ENCODE measurements at places on chromosomes 12 and 14. TPM values are rescaled to one million over a fixed set of nuclear protein-coding genes. Genes with fewer than 3 reads are reported as not detected.

Gene ALKBH2
- 28.6 TPM for total RNA-seq

Gene SPTB
- total RNA-seq, result 0.07 TPM

Gene PTPRR
- total RNA-seq, result not detected

Gene FAM181A
- not detected for total RNA-seq

GRCh38 chr12:16763901-16764300, 157.9 kb upstream of the LMO3 start:
- no peak overlapping the region for H3K27ac ChIP-seq
- DNase-seq, result no peak
- H3K36me3 ChIP-seq, result no peaks in the 10 kb centered on the region
- H3K27me3 ChIP-seq, result no peaks in the 10 kb centered on the region

DNA sequence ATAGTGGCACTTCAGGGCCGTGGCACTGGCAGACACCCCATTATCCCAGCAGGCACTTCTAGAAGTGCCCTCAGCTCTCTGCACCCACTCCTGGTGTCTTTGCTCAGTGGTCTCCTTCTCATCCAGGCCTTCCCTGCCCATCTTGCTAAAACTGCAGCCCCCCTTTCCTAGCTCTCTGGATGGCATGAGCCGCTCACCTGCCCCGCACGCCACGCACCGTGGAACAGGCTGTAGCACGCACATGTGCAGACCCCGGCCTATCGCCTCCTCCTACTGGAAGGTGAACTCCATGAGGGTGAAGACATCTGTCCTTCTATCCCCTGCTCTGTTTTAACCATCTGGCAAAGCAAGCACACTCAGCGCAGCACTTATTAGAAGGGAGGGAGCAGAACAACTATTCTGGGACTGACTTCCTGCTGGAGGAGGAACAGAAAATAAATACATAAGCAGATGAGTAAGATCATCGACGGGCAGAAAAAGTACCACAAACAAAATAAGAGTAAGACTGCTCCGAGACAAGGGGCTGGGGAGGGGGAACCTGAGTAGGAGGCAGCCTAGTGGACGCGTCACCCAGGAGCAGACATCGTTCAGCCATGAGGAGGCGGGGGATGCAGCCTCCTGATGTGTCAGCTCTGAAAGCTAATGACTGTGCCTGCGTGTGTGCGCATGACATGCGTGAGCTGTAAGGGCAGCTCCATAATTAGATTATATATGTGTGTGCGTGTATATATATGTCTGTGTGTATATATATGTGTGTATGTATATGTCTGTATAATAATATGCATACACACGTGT, 7.8 kb upstream of the FZD10 start:
- H3K27ac ChIP-seq, result no peak overlapping the region
- H3K4me1 ChIP-seq, result no peaks in the 10 kb centered on the region
- no peak overlapping the region for H3K4me3 ChIP-seq
- peaks cover 17% of the 10 kb centered on the region for H3K27me3 ChIP-seq

GRCh38 chr14:38056270-38056669, 151.4 kb upstream of the SSTR1 start:
- no peak overlapping the region for H3K4me3 ChIP-seq
- no peaks in the 10 kb centered on the region for H3K36me3 ChIP-seq
- no peak for DNase-seq
- no peaks in the 10 kb centered on the region for H3K27me3 ChIP-seq
- H3K27ac ChIP-seq, result no peak overlapping the region

DNA sequence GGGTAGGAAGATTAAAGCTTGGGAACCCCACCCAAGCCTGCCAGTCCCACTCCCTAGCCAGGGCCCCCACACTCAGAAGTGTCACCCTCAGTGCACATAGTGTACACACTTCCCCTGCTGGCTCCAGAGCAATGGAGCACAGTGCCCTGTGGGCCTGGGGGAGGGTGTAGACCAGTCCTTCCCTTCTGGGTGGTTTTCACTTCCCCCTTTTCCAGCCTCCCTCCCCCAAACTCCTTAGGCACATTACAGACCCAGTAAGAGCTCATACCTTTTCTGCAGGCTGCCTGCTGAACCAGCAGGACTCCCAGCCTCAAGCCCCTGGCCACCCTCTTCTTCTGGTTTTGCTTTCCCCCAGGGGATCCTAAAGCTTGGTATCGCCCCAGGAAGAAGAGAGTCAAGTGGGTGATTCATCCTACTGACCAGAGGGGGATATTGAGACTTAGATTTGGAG, at the start of gene ZNF385A:
TSS of gene ZNF385A (minus strand) at position 143 of the 451 bp plus-strand sequence. CDS start 219 bp downstream, outside the sequence.
- H3K27ac ChIP-seq, result no peak within 1 kb of the TSS
- no peaks in the 10 kb centered on the region for H3K27me3 ChIP-seq
- no peaks in the 10 kb centered on the region for H3K36me3 ChIP-seq
- no peak within 1 kb of the TSS for H3K4me3 ChIP-seq
- no peak for DNase-seq

- DNase-seq, result no peak
- H3K27me3 ChIP-seq, result no peaks in the 10 kb centered on the region
- no peak overlapping the region for H3K27ac ChIP-seq
- H3K4me3 ChIP-seq, result peak overlapping the region; percentile 1
Measured at GRCh38 chr14:80809663-80810062, 131.9 kb downstream of the CEP128 start.

GRCh38 chr14:52313462-52313861, 650 bp upstream of the PTGER2 start:
- DNase-seq, result no peak
- peak overlapping the region; percentile 100 for H3K4me3 ChIP-seq
- H3K27ac ChIP-seq, result peak overlapping the region; percentile 98

DNA sequence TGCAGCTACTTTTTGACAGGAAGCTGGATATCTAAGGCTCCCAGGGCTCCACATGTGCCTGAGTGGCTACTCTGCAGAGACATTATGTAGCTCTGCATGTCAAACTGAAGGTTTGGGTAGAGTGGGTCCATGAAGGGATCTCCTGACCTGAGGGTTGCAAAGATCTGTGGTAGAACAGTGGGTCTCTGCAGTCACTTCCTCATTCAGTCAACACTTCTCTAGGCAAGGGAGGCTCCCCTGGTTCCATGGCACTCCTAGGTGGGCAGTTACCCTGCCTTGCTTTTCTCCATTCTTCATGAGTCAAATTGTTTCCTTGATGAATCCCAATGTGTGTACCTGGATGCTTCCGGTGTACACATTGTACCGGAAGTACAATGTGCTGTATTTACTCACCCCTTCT, 57.4 kb downstream of the CMAS start:
- H3K27ac ChIP-seq, result no peak overlapping the region
- peaks cover 4% of the 10 kb centered on the region for H3K27me3 ChIP-seq

DNA sequence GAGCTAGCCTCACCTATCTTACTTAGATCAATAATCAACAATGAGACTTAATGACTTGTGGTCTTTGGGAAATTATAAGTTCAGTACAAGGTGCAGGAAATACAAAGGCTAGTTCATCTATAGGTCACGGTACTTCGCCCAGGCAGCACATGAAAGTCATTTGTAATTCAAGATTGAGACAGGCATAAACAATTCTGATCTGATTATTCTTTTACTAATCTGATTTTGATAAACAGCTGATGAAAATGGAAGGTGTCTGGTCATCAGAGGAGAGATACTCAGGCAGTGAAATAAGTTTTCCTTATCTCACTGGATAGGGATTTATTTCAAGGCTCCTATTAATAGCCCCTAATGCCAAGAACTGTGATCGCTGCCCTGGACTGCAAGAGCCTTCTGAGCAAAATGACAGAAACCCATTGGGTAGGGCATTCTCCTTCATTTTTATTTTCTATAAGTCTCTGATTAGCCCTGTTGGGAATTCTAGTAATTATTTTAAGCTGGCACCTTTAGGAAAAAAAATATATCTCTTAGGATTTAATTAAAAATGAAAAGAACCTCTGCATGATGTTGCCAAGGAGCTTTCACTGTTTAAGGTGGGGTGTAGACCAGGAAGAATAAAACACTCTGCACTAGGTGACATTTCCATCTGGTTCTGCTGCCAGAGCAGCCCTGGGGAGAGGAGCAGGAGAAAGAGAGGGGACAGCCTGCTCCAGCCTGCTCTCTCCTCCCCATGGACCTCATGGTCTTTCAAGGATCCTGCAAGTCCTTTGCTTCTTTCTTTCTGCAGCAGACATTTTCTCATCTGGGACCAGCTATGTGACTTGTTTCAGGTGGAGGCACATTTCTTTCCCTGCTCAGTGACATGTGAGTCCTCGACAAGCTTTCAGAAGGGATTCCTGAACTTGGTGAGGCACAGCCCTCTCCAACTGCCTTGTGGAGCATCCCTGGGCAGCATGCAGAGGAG, 44.8 kb downstream of the SSPN start:
- no peak overlapping the region for H3K27ac ChIP-seq
- peaks cover 35% of the 10 kb centered on the region for H3K27me3 ChIP-seq
- DNase-seq, result no peak
- no peaks in the 10 kb centered on the region for H3K4me1 ChIP-seq
- no peaks in the 10 kb centered on the region for H3K36me3 ChIP-seq

DNA sequence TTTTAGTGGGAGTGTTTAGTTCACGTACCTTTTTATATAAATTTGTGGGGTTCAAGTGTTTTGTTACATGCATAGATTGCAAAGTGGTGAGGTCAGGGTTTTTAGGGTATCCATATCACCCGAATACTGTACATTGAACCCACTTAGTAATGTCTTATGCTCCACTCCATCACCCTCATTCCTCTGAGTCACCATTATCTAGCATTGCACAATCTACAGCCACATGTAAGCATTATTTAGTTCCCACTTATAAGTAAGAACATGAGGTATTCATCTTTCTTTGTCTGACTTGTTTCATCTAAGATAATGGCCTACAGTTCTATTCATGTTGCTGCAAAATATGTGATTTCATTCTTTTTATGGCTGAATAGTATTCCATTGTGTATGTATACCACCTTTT, 583.7 kb upstream of the LRFN5 start:
- DNase-seq, result no peak
- no peaks in the 10 kb centered on the region for H3K27me3 ChIP-seq
- H3K4me3 ChIP-seq, result no peak overlapping the region
- H3K4me1 ChIP-seq, result no peaks in the 10 kb centered on the region
- H3K36me3 ChIP-seq, result no peaks in the 10 kb centered on the region

DNA sequence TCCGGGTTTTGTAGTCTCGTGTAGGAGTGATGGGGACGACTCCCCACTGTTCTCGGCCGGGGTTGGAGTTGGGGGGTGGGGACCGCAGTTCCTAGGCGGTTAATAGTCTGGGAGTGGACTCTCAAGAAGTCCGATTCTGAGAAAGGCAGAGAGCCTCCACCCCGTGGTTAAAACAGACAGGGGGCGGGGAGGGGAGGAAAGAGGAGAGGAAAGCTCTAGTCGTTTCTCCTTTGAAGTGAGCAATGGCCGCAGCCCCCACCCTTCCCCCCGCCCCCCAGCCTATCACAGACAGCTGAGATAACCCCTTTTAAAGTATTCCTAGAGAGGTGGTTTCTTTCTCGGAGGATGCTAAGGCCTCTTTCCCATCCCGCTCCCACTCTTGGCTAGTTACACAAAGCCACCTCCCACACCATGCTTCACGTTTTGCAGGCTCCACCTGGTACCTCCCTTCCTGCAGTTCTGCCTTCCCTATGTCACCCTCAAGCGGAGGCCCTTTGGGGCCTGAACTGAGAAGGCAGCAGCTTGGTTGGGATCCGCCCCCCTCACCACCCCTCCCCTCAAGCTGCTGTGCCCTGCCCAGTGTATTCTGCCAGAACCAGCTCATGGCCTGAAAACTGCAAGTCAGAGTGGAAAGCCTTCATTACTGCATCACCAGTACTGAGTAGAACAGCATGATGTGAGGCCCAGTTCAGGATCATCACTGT, 853 bp downstream of the USP5 start:
- peak overlapping the region; percentile 91 for H3K27ac ChIP-seq
- H3K27me3 ChIP-seq, result no peaks in the 10 kb centered on the region
- H3K4me3 ChIP-seq, result peak overlapping the region; percentile 94

DNA sequence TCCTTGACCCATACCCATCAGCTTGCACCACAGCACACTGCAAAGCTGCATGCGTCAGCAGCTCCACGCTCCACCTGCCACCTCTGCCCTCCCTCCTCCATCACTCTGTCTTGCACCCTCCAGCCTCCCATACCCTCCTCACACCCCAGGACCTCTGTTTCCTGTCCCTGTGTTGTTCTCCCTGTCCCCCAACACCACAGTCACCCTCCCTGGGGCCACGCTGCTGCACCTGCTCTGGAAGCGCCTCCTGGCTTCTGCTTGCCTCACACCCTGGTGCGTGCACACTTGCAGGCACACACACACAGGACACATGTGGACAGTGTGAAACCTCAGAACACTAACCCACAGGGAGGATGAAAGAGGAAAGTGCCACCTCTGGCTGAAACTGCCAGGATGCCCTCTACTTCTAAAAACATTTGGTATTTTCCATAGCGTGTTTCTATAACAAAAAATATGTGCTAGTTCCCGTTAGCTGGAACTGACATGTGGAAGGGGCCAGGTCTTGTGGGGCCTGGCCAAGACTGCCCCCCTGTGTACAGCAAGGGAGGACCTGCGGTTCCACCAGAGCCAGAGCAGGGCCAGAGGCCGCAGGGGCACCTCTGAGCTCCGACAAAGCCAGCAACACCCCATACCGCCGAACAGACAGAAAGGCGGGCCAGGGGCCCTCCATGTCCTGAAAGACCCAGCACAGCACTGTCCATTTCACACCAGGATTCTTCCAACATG, 10.0 kb downstream of the BRF1 start:
- no peaks in the 10 kb centered on the region for H3K36me3 ChIP-seq
- H3K4me3 ChIP-seq, result peak overlapping the region; percentile 62

- peak overlapping the region; percentile 48 for H3K27ac ChIP-seq
- H3K36me3 ChIP-seq, result no peaks in the 10 kb centered on the region
- peak overlapping the region; percentile 73 for H3K4me3 ChIP-seq
- peaks cover 49% of the 10 kb centered on the region for H3K4me1 ChIP-seq
Measured at GRCh38 chr12:121092034-121092433, 40.6 kb upstream of the P2RX7 start.

DNA sequence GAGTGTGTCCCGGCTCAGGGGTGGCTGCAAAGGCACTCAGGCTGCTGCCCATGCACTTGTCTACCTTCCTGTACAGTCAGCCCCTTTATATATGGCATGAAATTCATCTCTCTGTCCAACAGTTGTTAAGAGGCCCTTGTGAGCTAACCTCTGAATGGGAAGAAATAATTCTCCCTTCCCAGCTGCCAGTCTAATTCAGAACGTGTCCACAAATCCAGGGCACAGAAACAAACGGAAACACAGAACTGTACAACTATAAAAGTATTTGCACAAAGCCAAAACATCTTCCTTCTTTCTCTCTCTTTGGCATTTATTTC, 849 bp downstream of the KRT5 start:
- peaks cover 2% of the 10 kb centered on the region for H3K27me3 ChIP-seq
- DNase-seq, result no peak
- H3K36me3 ChIP-seq, result no peaks in the 10 kb centered on the region
- H3K4me1 ChIP-seq, result no peaks in the 10 kb centered on the region
- no peak overlapping the region for H3K4me3 ChIP-seq
